ENCODE measurements at places on chromosomes 6 and 20.

DNA sequence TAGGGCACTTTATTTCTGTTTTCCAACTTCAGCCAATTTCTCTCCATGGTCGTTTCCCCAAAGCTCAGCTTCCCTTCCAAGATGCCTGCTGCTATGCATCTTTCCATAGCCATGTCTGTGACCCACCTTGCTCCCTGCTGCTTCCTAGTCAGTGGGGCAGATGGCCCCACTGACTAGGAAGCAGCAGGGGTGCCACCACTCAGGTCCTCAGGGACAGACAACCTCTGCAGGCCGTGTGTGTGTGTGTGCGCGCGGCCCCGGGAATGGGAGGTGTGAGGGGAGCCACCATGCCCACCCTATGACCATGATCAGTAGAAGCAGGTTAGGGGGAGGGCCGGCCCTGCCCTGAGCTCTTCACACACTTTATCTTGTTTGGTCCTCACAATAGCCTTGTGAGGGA lies 2.7 kb upstream of the IP6K3 start:
- no peak for DNase-seq

DNA sequence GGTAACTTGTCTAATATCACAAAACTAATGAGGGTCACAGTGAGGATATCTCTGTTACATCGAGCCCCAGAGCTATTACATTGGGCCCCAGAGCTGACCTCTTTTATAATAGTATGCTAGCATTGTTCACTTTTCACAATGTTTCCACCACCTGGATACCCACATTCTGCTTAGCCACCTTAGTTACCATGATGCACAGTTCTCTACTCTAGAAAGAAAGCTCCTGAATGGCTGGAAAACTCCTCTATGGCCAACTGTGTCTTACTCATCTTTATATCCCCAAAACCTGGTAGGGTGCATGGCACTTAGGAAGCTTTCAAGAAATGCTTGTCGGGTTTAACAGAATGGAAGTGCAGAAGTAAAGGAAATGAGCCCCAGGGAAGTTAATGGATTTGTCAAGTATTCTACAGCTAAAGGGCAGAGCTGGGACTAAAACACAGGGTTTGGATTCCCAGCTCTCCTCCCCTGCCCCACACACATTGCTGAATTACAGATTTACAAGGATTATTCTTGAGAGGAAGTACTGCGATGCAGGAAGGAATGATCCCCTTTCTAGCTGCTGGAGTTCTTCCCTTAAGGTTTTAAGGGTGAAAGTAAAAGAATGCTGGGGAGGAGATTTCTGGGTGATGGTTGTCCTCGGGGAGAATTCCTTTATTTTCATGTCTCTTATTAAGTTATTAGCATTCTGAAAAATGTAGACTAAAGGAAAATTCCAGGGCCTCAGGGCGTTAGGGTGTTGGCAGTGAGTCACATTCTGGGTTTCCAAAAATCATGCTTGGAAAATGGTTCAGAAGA lies 16.1 kb upstream of the HINT3 start:
- DNase-seq: no peak

- DNase-seq: no peak
Measured at GRCh38 chr20:46113113-46113470, 5.0 kb upstream of the CD40 start.

DNA sequence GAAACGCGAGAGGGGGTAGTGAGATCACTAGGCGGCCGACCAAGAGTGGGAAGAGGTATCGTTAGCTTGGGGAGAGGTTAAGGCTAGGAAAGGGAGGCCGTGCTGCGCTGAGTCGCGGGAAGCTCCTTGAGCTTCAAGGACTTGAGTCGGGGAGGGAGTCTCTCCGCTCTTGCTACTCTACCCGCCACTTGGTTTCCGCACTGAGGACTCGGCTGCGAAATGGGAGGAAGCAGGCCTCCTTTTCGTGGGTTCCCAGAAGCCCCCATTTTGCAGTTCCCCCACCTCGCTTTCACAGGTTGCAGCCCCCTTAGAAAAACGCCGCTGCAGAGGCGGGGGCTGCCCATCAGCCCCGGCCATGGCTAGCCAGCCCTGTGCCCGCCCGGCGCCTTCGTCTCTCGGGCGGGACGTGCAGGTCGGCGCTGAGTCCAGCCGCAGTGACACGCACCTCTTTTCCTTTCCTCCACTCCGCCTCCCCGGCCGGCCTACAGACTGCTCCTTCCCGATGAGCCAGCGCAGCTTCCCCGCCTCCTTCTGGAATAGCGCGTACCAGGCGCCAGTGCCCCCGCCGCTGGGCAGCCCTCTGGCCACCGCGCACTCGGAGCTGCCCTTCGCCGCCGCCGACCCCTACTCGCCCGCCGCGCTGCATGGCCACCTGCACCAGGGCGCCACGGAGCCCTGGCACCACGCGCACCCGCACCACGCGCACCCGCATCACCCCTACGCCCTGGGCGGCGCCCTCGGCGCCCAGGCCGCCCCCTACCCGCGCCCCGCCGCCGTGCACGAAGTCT lies 4.9 kb downstream of the VGLL2 start:
- peak; percentile 33 for DNase-seq

DNA sequence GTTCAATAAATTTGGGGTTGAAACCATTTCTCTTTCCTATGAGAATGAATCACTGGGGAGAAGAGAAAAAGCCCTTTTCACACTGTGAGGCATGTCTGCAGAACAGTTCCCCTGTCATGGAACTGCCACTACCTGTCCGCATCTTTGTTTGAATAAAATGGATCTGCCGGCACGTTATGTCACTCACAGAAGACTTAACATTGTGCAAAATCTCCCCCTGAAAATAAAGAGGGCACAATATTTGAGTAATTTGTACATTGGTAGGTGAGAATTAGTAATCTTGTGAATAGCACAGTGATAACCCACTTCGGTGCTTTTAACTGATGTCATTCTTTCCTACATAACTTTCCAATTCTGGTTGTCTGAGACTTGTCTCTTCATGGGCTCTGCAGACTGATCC lies 804.0 kb downstream of the C6orf118 start:
- no peak for DNase-seq

DNA sequence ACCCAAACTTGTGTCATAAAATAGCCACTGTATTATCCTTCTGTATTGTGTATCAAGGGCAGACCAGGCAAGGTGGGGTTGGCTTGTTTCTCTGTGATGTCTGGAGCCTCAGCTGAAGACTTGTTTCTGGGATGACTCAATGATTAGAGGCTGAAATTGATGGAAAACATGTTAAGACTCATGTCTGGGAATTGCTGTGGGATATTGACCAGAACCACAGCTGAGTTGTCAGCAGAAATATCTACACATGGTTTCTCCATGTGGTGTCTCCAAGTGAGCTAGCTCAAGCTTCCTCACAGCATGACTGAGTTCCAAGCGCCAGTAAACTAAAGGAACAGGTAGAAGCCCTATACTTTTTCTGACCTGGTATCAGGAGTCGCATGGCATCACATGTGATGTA lies 128.5 kb upstream of the SYNDIG1 start:
- no peak for DNase-seq

DNA sequence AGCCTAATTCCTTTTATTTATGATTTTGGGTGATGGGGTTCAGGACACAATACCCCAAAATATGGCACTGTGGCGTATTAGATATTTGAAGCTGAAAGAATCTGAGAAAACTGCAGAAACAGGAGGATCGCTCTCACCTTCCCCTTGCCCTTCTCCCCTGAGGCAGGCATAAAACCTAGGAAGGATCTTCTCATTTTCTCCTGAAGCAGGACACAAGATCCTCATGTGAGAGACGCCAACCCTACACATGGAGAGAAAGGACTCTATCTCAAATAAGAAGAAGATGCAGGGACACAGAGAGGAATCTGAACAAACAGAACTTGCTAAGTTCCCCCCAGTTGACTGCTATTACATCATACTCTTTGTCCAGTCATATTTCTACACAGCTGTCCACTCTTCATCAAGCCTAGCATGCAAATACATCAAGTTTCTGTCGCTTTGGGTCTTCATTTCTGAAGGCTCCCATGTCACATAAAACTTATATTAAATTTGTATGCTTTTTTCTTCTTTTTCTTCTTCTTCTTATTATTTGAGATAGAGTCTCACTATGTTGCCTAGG lies 109.0 kb downstream of the DTNBP1 start:
- DNase-seq: no peak

- peak; percentile 3 for DNase-seq
Measured at GRCh38 chr6:9977411-9977810, 437.5 kb downstream of the TFAP2A start.

DNA sequence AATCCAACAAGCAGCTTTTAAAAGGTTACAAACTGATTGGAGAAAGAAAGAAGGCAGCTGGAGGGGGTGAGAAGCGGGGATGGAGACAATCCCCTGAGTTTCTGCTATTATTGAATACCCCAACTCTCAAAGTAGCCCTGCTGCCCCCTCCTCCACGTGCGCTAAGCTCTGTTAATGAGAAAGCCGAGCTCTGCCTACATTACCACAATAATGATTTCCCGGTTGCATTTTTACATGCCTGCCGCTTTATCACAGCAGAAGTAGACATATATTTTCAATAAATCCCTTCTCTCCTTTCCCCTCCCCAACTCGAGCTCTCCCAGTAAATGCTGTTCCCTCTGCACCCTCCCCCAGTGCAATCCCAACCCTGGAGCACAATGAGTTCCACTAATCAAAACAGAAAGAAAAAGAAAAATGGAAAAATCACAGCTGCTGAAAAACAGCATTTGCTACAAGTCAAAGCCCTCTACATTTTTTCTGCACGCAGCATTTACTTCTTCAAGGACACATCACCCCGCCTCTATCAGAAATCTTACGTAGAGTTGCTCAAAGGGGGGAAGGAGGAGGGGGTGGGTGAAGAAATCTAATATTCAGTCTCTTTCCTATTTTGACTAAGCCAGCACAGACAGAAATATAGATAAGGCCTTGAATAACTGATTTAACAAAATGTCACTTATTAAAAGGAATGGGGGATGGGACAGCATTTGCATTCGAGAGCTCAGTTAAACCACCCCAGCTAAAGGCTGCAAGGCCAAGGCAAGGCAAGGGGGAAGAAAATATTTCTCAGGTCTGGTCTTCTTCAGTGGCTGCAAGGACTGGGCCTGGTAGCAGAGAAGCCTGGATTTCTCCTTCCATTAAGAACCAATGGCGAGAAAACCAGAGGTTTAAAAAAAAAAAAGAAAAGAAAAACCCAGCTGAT lies 10.7 kb downstream of the TRERF1 start:
- no peak for DNase-seq

- DNase-seq: no peak
Measured at GRCh38 chr20:25135031-25135430, 53.1 kb upstream of the VSX1 start.

DNA sequence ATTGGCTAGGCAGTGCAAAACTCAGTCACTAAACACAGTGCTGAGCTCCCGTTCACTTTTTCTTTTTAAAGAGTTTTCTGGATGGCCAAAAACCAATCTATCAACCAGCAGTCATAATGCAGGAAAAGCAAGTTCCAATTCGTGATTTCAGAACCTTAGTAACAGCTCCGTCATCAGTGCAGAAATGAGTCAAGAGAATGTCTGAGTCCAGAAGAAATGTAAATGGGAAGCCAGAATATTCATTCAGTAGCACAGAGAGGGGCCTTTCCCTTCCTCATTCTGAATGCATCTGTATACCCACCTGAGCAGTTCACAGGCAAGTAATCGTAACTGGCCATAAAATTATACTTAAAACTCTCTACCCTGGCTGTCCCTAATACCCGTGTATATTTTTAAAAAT lies 20.4 kb downstream of the HUS1B start:
- DNase-seq: no peak

GRCh38 chr6:43931201-43931600 lies 161.2 kb downstream of the VEGFA start:
- DNase-seq: no peak

DNA sequence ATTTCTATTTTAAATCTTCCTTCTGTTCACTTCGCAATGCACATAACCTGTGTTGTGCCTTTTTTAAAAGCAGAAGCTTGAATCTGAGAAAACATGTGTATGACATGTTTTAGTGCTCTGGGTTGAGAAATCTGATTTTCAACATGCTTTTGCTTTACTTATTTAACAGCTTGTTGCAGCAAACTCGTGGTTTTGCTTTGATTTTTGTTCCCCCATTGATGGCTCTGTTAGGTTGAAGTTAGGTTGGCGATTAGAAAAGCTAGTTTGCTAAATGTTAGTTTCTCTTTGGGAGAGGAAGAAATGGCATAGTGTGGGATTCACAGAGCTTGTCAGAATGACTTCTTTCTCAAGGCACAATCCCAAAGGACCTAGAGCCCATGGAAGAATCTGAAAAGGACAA lies 170.8 kb downstream of the TMEM242 start:
- no peak for DNase-seq

- no peak for DNase-seq
Measured at GRCh38 chr6:34059136-34059731, 86.7 kb downstream of the GRM4 start.

- DNase-seq: no peak
Measured at GRCh38 chr20:19361790-19362189, 149.3 kb downstream of the SLC24A3 start.

- DNase-seq: peak; percentile 37
Measured at GRCh38 chr6:28220257-28221133, 4.6 kb upstream of the ZSCAN9 start.

- no peak for DNase-seq
Measured at GRCh38 chr6:79898076-79898475, 49.3 kb downstream of the ELOVL4 start.

DNA sequence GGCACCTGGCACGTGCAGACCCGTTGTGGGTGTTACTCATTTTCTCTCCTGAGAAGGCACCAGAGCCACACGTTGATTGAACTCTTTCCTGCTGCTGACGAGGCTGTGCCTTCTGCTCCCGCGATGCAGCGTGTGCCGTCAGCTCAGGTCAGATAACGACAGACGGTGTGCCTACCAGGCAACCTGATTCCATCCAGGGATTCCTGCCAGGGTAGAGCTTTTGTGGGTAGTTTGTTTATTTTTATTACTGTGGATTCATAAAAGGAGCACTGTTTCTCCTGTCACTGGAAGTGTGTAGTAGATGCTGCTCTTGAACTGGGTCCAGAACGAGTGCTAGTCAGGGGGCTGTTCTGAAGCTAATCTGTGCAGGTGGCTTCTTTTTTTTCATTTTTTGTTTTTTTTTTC lies 20.7 kb downstream of the PRPF6 start:
- DNase-seq: no peak

DNA sequence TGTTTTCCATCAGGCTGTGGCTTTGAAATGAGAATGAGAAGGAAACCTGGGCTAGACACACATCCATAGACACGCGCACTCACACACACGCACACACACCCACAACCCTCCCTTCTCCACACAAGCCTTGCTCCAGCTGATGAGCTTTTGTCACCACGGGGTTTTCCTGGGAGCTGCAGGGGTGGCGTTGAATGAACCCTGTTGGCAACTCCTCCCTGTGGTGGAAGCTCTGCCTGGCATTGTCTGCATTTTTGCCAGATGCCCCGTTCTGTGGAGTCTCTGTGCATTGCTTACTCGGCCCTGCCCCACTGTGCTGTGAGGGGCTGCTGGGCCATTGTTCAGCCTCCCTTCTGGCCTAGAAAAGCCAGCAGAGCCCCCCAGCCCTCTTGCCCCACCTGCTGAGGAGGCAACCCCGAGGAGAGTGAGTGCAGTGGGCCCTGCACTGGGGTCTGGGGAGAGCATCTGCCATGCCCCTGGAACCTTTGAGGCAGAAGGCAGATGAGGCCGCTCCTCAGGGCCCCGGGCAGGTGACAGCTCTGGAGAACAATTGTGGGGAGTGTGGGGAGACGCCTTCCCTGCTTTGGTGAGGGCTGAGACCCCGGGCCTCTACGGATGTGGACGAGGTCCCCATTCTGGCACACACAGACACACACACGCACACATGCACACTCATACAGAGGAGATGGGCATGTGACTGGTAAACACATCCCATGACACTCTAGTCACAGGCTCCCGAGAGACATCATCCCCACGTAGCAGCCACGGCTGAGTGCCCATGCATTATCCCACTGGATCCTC lies 9.9 kb downstream of the ADIG start:
- peak; percentile 76 for DNase-seq

GRCh38 chr6:27112974-27113373 lies 134.5 kb upstream of the PRSS16 start:
- DNase-seq: no peak
